ENCODE measurements at places on chromosomes 4 and X.

DNA sequence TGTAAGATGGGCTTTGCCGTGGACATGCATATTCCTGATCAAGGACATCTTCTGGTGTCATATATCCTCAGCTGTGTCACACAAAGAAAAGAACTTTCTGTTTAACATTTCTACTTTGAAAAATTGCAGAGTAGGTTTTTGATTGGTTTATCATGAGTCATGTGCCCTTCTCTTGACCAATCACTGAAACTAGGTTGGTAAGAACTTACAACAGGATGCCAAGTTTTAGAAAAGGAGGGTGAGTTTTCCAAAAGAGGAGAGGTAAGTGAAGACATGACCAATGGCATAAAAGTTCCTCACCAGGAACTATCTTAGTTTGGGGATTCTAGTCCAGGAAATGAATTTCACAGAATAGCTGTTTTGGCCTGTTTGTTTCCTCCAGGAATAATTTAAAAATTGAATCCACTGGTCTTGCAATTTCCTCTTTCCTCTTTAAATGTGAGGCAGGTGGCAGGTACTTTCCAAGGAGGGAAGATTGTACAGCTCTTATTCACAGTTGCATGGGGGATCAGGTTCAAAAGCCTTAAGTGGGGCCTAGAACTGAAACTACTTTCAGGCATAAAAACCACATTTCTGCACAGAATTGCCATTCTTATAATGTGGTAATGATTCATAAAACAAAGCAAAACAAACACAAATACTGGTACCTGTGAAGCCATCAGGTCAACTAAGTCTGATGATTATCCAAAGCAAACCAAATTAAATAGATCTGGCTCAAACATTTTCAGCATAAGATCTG, 1114.5 kb upstream of the LCORL start:
- no peak for DNase-seq

DNA sequence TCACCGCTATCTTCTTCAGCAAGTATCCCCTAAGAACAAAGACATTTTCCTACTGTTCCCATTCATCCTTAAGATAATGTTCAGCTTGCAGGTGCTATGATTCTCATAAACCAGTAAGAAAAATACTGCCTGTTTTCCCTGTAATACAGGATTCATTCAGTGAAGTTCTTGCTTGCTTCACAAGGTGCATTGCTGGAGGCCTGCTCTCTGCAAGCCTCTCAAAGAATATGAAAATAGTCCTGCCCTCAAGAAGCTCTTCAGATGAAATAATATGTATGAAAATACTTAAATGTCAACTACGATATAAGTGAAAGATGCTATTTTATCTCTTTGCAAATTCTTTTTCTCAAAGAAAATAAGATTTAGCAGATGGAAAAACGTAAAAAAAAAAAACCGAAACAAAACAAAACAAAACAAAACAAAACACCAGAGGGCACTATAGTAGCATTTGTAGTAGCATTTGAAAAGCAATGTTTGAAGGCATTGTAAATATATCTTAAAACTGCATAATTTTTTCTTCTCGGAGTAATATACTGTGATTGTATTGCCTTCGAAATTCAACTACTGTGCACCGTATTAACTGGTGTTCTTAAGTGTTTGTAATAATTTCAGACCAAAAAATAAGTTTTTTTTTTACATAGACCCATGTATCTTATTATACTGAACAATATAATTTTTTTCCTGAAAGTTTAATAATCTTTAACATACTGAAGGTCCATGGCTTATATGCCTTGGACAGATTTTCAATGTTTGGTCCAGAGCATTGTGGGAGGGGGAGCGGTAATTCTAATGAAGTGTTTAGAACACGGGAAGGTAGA, 26.0 kb downstream of the ADH4 start:
- DNase-seq = no peak

GRCh38 chr4:73420615-73421014, 15.4 kb upstream of the AFP start:
- no peak for DNase-seq

- DNase-seq = no peak
Observed at GRCh38 chr4:8188085-8188484, 11.0 kb upstream of the SH3TC1 start.

DNA sequence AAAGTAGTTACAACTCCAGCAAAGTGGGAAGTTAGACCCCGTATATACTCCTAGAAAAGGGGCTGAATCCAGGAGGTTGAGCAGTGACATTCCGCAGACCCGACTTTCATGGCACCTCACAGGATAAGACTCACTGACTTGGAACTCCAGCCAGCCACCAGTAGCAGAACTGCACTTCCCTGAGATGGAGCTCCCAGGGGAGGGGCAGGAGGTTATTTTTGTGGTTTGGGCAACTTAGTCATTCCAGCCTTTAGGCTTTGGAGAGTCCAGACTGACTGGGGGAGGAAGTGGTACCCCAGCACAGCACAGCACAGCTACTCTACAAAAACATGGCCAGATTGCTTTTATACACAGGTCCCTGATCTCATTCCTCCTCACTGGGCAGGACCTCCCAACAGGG, 319.1 kb downstream of the PCDH19 start:
- DNase-seq = peak; percentile 48

- no peak for DNase-seq
Observed at GRCh38 chr4:138869631-138870030, 145.9 kb upstream of the NOCT start.

DNA sequence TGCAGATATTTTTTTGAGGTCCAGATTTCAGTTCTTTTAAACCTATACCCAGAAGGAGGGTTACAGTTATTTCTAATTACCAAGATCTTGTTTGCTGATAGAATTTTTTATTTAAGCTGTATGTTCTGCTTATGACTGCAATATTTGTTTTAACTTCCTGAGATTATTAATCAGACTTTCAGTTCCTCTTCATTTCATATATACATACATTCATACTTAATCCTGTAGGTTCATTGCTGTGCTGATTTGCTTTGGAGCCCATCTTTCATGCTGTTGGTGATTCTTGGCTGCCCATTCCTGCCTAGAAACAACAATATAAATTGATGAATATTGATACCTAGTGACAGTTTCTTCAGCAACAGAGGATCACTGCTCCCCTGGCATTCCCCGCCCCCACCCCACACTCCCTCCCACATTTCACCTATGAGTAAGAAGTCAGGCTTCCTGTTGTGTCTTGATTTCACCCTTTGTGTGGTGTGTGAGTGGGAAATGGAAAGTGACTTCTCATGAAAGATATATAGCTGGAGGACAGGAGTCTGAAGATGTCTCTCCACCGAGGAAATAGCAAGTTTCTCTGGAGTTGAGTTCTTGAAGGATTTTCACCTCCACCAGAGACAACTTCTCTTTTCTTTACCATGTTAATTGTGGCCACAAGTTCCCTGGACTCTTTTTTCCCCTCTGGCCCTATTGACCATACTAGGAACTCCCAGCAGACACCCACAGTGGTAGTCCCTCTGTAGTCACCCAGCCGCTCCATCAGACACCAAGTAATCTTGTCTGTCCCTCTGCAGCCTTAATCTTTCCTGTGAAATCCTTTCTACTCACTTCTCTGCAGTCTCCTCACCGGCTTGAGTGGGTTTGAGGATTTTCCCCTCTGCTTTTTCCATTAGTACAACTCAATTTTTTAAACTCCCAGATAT, 118.4 kb downstream of the ASB9 start:
- DNase-seq = no peak

- no peak for DNase-seq
Observed at GRCh38 chr4:154208424-154208823, 283.2 kb downstream of the DCHS2 start.

DNA sequence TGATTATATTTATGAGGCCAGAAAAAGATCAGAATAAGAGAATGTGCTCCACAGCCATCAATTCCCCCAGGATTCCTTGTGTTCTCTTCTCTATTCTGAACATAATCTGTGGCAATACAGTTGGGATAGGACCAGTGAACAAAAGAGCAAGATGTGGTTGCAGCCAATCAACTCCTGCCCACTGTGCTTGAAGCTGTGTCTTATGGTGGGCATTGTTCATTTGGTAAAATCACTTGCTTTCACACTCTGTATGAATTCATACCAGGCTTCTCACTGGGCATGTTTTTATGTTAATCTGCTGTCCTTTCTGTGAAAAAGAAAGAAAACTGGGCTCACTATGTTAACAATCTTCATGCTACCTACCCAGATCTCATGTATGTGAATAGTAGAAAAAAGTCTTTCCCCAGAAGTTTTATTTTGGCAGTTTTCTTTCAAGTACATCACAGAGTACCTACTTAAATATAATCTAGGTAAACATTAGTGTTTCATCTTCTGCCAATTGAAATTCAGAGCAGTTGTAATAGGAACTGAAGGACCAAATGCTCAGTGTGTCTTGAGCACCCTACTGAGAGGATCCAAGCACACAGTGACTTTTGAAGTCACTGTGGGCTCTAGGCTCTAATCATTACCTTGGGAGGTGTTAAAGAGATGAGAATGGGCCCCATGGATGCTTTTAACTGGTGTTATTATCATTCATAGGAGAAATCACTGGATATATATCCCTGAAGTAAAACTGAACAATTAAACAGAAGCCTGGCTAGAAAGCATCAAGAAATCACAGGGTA, 429.2 kb upstream of the TRAM1L1 start:
- DNase-seq = no peak

DNA sequence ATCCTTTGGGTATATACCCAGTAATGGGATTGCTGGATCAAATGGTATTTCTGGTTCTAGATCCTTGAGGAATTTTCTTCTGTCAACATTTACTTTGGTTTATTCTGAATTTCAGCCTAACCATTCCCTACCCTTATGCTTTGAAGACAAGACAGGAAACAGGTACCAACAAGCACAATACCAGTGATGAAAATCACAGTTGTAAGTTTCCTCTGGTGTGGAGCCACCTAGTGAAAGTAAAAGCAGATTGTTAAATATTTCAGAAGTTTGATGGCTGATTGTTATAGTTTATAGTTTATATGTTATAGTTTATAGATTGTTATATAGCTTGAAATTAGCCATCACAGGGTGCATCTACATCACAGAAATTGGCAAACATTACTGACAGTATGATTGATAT, 104.5 kb upstream of the AGA start:
- DNase-seq = no peak

- peak; percentile 86 for DNase-seq
Observed at GRCh38 chrX:825991-826390, 195.4 kb downstream of the SHOX start.

DNA sequence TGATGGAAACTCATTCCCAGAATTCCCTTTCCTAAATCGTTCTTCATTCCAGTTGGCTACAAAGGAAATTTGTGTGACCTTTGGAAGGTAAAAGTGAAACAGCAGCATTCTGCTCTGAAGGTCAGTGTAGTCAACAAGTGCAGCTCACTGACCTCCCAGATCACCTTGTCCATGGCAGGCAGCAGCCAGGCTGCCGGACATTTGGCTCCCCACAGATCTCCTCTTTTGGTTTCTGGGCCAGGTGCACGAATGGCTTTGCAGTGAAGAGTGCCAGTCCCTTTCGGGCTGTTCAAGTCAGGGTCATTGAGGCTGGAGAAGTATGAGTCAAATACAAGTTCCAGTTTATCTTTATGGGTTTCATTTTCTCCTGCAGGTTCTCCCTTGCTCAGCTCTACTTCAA, 14.3 kb downstream of the GPRIN3 start:
- no peak for DNase-seq

DNA sequence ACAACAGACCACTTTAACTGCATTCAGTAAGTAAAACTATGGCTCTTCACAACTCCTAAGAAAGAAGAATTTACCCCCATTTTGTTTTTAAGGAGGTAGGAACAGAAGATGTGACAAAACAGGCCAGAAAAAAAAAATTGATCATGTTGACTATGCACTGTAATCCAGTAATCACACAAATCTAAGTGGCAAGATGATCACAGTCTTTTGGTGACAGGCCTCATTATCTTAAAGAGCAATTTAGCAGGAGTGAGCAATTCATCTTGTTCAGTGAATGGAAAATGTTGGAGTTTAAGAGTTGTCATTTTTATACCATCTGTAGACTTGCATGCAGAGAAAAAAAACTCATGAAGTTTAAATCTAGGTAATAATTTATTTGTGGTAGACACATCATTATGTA, 115.1 kb downstream of the SLC39A8 start:
- DNase-seq = no peak

DNA sequence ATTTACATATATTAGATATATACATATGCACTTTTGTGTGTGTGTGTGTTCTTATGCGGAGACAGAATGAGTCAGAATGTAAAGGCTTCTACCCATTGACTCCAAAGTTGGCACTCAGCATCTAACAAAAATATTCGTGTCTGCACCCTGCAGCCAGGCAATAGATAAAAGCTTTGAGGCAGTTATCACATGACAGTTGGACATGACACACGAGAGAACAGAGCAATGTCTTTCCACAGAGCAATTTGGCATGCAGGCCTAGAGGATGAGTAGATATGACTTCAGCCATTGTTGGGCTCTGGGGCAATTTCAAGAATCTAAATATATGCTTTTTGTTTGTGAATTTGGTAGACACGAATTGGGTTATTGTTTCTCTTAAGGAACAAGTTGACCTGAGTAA, 391.2 kb downstream of the SLITRK2 start:
- DNase-seq = no peak

- DNase-seq = no peak
Observed at GRCh38 chr4:39883646-39884045, 94.1 kb downstream of the PDS5A start.

DNA sequence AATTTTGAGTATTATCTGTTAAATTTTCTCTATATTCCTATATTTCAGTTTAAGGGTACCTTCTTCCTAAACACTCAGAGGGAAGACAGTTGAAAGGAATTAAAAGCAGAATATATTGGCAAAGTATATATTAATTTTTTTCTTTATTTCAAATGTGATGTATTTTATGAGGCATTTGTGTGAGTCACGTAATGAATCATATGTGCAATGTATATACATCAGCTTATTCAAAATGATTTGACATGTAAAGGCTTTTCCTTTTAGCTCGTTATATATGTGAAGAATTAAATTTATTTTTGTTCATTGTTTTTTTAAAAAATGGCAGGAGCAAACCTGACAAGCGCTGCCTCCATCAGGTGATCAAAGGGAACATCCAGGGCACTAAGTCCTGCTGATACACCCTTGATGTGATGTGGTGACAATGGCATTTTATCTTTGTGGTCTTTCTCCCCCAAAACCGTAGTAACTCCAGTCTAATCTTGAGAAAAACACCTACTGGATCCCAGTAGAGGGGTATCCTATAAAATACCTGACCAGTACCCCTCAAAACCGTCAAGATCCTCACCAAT, 8.9 kb downstream of the WWC2 start:
- no peak for DNase-seq

GRCh38 chr4:118729287-118730286, 44.4 kb downstream of the METTL14 start:
- DNase-seq = peak; percentile 28

DNA sequence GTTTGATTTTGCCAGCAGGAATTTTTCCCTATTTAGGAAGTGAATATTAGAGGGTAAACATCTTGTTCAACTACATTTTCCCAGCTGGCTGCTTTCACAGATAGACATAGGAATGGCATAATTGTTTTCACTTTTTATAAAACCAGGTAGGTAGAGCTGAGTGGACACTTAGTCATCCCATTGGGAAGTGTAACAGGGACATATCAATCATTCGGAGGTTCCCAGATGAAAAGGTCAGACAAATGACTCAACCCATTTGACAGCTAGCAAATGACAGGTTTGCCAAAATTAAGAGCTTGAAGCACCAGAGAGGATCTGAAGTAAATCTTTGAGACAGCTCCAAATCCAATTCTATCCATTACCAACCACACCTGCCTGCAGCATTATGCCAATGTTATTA, 205.3 kb downstream of the SLC39A8 start:
- no peak for DNase-seq

Measured in fibroblast of skin of left biceps (primary cell).